ENCODE measurements at places on chromosomes 2 and 18.

DNA sequence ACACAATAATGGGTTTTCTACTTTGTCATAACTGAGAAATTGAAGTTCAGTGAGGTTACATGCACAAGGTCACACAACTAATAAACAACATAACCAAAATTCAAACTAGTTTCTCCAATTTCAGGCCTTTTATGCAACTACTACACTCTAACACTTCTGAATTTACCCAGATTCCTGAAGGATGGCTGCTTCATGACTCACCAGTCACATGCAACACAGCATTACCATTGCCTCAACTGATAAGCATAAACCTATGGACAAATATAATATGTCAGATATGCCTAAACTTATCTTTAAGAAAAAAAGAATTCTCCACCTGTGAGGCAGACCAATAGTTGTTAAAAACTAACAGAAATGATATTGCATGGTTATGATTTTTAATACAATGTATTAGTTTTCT lies 586.5 kb upstream of the SLC8A1 start:
- DNase-seq, result no peak

DNA sequence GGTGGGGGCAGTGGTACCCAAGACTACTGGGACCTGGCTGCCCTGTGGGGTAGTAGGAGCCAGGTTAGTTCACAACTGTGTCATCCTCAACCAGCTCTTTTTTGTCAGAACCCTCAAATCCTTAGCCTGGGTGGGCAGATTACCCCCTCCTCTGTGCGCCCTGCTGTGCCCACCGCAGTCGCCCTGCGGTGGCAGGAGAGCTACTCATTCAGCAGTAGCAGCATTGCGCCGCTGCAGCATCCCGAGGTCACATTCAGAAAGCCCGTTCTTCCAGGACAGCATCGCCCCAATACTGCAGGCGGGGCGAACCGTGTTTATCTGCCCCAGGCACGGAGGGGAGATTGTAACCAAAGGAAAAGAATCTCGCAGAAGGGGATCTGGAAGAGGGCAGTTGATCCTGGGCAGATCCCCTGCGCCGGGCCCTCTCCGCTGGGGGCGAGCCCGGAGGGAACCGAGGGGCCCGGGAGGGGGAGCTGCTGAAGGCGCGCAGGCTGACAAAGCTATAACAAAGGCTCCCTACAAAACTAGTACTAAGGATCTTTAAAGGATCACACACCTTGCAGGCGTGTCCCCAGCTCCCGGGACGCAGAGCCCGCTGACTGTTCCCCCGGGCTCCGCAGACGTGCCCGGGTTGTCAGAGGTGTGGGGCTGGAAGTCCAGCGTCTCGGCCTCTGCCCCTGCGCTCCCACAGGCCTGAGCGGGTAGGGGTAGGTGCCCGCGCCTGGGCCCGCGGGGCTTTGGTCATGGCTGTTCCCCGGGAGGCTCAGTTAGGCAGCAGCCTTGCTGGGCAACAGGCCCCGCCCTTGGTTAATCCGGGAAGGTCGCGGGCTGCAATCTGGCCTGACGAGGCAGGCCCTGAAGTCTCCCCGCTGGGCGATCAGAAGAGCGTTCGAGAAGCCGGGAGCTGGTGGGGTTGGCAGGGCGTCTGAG lies 13.2 kb downstream of the POU3F3 start:
- no peak for DNase-seq

DNA sequence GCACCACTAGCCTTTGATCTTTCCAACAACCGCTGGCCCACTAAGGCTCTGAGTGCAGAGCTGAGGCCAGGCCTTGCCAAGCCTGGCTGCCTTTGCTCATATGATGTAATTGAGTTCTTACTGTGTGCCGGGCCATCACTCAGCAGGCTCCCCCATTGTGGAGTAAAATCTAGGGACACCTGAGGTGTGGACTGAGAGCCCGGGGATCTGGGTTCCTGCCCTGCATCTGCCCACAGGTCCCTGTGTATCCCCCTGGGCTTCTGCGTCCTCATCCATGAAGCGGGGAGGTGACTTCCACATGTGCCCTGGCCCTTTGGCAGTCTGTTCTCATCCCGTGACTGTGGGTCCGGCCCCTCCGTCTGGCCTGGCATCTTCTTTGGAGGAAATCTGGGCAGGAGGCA lies 33.8 kb downstream of the GREB1 start:
- no peak for DNase-seq

DNA sequence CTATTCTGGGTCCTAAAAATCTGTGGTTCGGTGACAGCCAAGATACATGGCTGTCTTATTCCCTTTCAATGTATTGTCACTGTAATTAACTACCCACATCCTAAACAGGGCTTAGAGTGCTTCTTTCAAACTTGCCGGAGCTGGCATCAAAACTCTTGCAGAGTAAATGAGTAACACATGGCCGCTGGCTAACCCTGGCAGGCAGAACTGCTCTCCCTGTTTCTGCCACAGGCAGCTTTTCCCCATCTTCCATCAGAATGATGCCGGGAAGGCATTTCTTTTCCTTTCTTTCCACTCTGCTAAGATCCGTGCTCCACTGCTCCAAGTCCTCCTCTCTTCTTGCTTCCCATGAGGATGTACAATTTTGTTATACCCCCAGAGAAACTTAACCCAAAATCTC lies 54.8 kb upstream of the PTPRM start:
- no peak for DNase-seq

GRCh38 chr2:211396815-211397214 lies 840.4 kb downstream of the CPS1 start:
- DNase-seq, result no peak

DNA sequence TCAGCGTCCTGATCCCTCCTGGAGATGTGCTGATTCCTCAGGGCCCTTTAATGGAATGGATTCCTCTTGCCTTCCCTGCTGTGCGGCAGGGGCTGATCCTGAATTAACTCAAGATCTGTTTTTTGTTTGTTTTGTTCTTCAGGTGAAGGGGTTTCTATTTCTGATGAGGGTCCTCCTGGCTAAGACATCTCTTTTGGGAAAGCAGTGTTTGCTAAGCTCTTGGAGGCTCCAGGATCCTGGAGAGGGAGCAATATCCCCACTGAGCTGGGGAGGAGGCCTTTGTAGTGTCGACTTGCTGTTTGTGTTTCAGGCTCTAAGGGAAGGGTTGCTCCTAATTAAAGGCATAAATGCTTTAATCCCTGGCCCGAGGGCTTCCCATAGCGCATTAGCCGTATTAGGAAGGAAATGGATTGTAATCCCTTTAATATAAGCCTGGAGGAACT lies 65.3 kb upstream of the FOXI3 start:
- DNase-seq, result no peak

DNA sequence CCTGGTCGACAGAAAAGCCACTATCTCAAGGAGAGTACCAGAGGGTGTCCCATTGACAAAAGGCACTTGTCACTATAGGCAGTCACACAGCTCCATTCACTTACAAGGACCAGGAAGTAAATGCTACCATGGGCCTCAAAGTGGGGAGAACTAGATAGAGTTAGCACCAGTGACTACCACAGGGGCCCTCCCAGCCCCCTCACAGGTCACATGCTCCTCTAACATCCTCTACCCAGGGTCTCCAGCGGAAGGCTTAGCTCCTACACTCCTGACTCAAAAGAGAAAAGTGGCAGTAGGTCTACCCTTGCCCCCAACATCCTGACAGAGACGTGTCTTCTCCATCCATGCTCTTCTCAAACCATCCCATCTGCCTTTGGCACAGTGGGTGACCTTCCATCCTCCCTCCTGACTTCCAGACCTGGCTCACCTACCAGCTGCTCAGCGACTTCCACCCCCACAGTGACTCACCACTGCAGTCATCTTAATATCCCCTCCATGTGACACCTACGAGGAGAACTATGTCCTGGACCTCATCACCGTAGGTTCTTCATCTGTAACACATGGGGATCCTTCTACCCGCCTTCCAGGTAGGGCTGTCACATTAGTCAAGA lies 5.6 kb upstream of the DNMT3A start:
- no peak for DNase-seq

DNA sequence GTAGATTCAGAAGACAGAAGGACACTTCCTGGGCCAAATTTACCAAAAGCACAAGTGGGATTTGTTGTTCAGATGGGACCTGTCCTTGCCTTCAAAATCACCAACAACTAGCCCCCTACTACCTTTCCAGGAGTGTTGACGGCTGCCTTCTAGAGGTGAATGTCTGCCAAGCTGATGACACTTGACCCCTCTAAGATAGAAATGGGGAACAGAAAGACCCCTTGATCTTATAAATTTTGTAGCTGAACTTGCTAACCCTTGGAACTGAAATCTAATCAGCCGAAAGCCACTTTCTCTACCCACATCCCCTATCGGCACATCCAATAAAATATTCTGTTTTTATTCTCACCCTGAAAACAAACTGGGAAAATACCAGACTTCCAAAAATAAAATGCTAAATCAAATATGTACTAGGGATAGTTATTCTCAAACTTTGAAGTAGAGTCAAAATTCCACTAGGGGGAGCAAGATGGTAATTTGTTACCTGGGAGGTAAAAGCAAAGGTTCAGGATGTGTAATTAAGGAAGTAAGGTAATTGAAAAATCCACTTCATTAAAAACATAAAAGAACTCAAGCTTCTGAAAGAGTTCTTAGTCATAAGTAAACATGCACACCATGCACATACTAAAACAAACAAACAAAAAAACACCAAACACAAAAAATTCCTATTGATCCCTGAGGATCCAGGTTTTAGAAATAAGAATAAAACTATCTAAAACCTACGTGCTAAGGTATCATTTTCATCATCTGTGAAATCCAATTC lies 119.2 kb downstream of the ANKRD44 start:
- no peak for DNase-seq

GRCh38 chr18:57660961-57661360 lies 39.3 kb upstream of the NARS1 start:
- no peak for DNase-seq

DNA sequence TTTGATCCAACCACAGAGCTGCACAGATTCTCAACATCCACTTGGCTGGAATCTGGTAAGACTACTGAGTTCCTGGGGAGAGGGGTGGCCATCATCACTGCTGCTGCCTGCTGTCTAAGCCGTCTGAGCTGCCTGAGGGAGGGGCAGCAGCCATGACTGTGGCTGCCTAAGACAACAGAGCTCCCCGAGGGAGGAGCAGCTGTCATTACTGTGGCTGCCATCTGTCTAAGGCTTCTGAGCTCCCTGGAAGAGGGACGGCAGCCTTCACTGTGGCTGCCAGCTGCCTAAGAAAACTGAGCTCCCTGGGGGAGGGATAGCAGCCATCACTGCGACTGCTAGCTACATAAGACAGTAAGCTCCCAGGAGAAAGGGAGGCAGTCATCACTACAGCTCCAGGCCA lies 584.4 kb downstream of the NR4A2 start:
- no peak for DNase-seq

- DNase-seq, result no peak
These were observed 3.1 kb upstream of the MATN3 start for GRCh38 chr2:20015482-20016083.

- no peak for DNase-seq
These were observed 31.7 kb downstream of the MTERF4 start for GRCh38 chr2:241070361-241070760.

DNA sequence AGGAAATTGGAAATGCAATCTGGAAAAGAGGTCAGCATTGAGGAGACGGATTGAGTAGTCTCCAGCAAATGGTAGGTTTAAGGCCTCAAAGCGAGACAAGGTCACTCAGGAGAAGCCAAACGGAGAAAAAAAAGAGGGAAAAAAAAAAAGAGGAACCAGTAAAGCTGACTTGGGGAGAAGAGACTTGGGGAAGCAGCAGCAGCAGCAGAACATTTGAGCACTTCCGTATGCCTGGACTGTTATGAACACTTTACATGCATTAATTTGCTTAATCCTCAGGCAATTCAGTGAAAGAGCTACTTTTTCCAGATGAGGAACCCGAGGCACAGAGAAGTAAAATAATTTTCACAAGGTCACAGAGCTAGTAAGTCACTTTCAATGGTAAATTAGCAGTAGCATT lies 81.3 kb downstream of the OSBPL6 start:
- DNase-seq, result no peak

- DNase-seq, result no peak
These were observed 138.7 kb upstream of the RBMS1 start for GRCh38 chr2:160632084-160632975.

DNA sequence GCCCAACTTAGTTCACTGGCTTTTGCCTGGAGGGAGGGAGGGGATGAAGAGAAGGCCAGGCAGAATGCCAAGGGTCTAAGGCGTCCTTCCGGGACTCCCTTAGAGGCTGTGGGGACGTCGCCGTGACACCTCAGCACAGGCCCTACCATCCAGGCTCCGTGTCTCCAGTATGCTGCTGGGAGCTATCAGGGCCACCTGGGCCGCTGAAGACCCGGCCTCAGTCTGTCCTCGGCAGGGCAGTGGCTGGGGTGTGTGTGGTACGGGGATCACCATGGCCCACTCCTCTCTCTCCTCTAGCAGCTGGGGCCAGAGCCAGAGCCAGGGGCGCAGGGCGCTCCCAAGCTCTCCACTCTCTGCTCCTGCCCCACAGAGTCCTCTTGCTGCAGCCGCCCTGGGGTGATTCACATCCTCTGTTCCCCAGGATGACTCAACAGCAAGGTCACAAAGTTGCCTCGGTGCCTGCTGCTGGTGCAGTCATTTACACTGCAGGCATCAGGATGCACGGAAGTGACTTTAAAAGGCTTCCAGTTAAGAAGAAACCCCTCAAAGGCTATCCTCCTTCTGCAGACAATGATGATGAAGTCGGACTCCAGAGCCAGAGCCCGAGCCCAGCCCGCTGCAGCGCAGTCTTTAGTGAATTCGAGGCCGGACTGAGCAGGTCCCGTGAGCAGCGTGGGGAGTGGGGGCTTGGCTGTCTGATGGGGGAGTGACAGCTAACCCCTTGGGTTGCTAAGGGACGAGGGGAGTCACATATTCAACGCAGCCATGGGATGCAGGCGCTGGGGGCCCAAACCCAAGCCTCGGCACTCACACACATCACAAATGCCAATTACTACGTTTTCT lies 31.9 kb downstream of the SNORC start:
- DNase-seq, result no peak

DNA sequence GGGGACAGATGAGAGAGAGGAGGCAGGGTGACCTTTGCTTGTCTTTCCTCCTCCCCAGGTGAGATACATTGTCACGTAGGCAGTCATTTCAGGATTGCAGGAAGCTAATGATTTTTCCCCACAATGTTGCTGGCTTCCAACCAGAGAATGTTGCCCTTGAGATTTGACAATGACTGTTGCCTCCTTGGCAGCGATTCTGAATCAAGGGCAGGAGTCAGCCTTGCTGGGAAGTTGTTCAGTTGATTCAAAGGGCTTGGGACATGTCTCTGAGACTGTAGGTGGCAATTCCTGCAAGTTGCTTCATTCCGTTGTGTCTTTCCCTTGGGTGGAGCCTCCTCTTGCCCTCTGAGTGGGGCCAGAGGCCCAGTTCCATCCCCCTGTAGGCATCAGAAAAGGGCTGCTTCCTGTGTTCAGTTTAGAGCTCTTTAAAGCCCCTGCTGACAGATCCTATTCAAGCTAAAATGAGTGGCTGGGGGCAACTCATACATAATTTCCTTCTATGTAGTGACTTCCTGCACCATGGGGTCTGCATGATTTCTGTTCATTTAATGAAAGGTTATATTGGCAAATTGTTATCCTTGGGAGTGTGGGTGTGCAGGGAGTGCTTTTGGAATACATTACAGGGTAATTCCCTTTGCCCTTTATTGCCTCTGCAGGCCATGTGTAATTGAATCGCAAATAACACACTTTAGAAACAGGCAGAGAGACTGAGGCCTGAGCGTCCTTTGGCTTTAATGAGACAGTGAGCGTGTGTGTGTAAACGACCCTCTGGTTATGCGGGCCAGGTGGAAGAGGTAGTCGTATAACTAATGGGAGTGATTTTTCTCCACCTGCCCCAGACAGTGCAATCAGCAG lies 52.4 kb downstream of the GPR39 start:
- no peak for DNase-seq

- DNase-seq, result no peak
These were observed 142.9 kb upstream of the SH3BP4 start for GRCh38 chr2:234808907-234809306.
